ENCODE measurements at places on chromosomes 6 and 20.
A peak's percentile ranks its signal among the peaks of the same experiment; 100 is the strongest.

DNA sequence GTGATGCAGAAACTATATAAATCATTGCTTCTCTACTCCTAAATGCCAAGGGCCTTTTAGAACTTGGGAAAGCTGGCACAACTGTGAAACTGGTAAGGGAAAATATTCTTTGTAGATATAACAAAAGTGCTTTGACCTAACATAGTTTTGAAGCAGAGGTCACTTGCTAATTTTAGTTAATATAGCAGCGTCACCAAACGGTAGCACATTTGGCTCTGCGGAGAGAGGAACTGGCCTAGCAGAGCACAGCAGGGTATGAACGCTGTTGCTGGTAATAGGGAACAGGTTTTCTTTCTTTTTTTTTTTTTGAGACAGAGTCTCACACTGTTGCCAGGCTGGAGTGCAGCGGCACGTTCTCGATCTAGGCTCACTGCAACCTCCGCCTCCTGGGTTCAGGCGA lies 67.4 kb downstream of the ECT2L start:
- DNase-seq = no peak

DNA sequence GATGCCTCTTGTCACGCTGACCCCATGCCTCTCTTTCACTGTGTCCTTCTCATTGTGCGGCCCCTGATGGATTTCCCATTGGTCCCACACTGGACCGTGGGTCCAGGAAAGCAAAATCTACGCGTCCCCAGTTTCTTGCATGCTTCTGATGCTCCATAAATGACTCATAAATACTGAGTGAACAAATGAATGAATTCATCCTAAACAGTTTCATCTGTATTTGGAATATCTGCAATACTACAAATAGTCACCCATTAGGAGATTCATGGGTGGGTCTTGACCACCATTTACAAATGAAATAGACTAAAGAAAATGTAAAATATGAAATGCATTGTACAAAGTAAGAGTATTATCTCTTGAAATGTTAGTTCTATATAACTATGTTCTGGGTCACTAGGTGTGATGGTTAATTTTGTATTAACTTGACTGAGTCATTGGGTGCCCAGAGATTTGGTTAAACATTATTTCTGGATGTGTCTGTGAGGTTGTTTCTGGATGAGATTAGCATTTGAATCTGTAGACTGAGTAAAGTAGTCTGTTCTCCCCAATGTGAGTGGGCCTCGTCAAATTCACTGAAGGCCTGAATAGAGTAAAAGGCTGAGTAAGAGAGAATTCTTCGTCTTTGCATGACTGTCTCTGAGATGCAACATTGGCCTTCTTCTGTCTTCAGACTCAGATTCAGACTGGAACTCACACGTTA lies 448.7 kb downstream of the PREX1 start:
- no peak for DNase-seq

DNA sequence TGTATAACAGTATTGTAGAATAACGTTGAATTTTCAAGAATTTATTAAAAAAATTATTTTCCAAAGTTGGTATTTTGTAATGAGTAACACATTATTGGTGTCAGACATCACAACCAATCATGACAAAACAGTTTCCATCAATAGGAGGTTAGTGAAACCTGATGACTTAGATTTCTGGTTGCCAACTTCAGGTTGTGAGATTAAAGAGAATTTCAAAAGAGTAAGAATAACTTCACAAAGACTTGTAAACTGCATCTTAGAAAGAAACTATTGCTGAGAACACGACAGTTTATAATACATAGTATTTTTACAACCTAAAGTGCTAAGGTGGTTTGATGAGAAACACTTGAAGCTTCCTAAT lies 159.2 kb upstream of the ARG1 start:
- no peak for DNase-seq

- DNase-seq = no peak
These were observed 700.7 kb downstream of the RNF144B start for GRCh38 chr6:19087897-19088296.

GRCh38 chr6:64520050-64520449 lies 884.4 kb downstream of the PHF3 start:
- no peak for DNase-seq

GRCh38 chr6:150687508-150687907 lies 87.8 kb downstream of the PLEKHG1 start:
- DNase-seq = no peak

DNA sequence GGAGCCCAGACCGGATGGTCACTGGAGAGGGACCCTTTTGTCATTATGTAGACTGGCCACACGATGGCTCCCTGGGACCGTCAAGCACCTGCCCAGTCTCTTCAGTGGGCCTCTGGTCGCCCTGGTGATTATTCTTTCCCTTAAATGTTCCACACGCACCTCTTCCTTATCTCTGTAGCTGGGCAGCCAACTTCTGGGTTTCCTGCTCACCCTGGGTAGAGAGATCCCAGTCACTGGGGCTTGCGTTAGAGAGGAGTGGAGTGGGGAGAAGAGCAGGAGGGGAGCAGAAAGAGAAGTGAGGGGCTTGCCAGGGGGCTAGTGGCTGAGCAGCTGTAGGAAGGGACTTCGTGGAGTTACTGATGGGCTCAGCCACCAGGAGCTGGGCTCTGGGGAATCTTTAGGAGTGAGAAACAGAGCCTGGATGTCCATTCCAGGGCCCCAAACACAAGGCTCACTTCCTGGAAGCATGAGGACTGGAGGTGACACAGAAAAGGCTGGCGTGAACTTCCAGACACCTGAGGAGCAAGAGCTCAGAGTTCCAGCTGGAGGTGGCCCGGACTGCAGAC lies 150.1 kb downstream of the DHX35 start:
- DNase-seq = no peak

DNA sequence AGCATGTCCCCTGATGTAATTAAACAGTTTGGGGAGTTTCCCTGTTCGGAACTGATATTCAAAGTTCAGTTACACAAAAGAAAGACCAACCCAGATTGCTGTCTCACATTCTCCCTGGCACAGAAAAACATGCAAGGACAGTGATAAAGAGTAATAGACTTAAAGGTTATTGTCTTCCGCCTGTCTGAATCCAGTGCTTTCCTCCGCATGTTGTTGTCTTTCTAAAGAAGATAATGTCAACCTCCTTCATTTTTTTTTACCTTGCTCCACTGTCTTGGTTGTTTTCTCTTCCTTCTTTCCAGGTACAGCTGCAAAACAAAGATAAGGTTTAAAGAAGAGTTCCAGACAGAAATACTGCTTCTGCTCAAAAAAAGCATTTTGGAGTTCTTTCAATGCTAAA lies 284.5 kb downstream of the TRDN start:
- no peak for DNase-seq

GRCh38 chr6:125574604-125575003 lies 174.8 kb upstream of the HEY2 start:
- no peak for DNase-seq

DNA sequence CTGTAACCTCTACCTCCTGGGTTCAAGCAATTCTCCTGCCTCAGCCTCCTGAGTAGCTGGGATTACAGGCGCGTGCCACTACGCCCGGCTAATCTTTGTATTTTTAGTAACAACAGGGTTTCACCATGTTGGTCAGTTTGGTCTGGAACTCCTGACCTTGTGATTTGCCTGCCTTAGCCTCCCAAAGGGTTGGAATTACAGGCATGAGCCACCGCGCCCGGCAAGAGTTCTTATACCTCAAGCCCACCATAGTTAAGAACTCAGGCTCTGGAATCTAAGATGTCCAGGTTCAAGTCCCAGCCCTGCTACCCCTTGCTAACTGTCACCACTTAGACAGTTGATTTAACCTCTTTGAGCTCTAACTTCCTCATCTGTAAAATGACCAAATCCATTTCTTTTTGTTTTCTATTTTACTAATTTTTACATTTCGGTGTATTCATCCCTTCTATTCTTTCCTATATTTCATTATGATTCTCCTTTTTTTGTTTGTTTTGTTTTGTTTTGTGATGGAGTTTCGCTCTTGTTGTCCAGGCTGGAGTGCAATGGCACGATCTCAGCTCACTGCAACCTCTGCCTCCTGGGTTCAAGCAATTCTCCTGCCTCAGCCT lies 104.8 kb upstream of the ZNF217 start:
- DNase-seq = no peak

- DNase-seq = no peak
These were observed 162.4 kb downstream of the CD109 start for GRCh38 chr6:73858376-73858775.

DNA sequence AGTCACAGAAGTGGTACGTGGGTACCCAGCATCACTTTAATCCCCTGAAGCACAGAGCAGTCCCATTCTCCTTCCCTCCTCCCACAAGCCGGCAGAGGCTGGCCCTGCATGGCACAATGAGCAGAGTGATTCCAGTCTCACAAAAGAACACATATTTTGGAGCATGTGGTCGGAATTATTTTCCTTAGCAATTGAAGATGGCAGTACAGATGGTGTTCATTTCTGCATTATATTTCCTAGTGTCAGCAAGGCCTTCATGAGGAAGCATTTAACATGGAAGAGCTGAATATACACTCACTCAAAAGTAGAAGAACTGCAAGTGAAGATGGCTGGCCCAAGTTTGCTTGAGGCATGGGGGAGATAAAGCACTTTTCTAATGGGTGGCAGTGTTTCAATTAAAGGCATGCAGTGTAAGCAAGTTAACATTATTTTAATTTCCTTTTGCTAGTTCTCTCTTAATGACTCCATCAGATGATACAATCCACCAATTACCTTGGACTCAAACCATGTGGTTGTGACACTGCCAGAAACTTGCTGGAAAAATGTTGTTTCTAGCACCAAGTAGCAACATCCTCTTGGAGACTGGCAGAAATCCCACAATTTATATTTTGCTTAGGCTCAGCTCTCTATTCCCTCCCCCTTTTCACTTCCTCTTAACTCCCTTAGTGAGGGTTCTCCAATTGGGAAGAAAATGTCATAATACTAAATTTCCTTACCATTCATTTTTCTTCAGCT lies 74.4 kb downstream of the ARHGAP18 start:
- no peak for DNase-seq

GRCh38 chr6:68211242-68211795 lies 423.8 kb upstream of the ADGRB3 start:
- no peak for DNase-seq

DNA sequence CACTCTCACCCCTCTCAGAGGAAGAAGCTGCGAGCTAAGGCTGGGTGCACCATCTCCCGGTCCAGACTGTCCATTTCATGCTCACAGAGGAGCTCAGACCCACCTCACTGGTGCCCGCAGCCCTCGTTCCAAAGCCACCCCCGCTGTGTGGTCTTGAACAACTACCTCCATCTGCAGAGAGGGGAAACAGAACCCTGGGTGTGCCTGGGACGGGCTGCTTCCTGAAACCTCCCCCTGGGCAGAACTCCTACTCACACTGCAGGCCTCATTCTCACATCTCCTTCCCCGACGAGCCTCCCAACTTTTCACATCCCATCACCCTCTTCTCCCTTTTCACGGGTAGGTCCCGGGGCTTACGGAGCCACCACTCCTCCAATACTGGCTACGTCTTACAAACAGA lies 18.1 kb downstream of the PMEPA1 start:
- DNase-seq = no peak

GRCh38 chr20:18906046-18906445 lies 92.5 kb downstream of the SCP2D1 start:
- DNase-seq = no peak

DNA sequence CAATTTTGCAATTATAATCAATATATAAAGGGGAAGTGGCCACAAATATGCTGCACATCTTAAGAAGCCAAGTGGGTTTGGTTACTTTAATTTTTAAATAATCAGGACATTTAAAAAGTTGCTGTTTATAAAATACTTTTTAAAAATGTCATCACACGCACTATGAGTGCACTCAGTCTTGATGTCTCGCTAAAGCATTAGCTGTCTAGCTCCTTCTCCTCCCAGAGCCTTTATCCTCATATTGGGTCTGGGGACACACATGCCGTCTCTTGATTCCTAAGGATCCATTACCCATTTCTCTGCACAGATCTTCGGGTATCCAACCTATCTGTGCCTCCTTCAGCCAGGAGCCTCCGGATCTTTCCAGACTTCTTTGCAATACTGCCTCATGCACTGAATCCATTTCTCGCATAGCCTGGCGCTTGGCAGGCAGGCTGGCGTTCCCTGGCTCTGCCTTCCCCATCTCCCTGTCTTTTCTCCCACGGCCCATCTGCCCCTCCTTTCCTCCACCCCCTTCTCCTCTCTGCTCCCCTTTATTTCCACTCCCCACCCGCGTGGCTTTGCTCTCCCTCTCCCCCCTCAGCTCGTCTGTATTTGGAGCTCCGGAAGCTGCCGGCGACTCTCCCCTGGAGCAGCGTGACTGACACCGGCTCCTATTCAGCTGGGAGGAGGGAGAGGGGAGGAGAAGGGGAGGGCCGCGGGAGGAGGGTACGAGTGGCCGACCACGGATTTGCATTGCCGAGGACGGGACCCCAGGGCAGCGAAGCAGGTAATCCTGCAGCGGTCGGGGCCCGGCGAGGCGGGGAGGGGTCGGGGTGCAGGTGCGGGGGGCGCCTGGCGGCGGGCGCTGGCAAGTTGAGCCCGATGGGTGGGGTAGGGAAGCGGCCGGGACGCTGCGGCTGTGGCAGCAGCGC lies at the start of gene CAP2:
CAP2 (plus strand) TSS at position 618 of the 914 bp plus-strand sequence. CDS start 27,961 bp downstream, outside the sequence.
- peak; percentile 90 for DNase-seq

DNA sequence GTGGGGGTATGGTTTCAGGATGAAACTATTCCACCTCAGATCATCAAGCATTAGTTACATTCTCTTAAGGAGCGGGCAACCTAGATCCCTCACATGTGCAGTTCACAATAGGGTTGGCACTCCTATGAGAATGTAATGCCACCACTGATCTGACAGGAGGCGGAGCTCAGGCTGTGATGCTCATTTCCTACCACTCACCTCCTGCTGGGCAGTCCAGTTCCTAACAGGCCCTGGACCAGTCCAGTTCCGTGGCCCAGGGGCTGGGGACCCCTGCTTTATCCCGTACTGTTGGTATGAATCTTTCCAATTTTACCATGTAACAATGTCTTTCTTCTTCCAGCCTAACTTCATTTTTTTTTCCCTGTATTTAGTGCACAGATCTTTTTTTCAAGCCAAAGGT lies 94.9 kb downstream of the OGFRL1 start:
- DNase-seq = no peak

DNA sequence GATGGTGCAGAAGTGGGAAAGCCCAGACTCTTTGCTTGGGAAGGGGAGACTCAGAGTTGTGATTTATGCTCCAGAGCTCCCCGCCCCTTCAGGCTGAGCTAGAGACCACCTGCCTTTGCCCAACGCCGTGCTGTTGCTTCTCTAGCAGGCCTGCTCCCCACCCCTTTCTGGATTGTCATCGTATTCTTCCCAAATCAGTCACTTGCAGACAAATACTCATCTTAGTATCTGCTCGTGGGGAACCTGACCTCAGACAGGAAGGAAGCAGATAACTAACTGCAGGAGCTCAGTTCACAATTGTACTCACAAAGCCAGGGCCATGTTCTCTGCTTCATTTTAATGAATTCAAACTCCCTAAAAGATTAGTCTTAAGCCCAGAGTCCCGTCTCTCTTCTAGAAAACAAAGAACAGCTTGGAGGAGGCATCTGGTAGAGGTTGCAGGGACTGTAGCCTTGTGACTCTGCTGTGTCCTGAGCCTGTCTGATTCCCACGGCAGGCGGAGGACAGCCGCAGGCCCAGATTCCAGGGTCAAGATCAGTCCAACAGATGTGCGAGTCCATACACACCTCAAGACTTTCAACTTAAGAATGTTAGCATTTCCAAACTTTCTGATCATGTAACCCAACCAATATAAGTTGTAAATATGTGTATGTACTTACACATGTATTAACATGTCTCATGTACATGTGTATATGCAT lies 57.2 kb upstream of the GGTLC1 start:
- DNase-seq = no peak

- no peak for DNase-seq
These were observed 129.4 kb downstream of the MAP7 start for GRCh38 chr6:136420853-136421252.
